ENCODE measurements at places on chromosomes 5 and 9.

DNA sequence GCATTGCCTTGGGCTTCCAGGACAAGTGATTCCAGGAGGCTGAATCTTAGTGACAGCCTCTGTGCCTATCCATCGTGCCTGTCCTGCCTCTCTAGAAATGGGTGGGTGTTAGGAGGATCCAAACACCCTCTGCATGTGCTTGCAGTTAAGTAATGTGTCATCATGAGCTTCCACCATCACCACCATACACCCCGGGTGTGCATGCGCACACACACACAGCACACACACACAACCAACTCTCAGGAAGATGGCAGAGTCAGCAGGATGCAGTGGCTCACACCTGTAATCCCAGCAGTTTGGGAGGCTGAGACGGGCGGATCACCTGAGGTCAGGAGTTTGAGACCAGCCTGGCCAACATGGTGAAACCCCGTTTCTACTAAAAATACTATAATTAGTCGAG lies 22.8 kb upstream of the CERCAM start:
- DNase-seq: no peak

GRCh38 chr9:79255651-79256260 lies 316.0 kb upstream of the TLE4 start:
- no peak for DNase-seq

DNA sequence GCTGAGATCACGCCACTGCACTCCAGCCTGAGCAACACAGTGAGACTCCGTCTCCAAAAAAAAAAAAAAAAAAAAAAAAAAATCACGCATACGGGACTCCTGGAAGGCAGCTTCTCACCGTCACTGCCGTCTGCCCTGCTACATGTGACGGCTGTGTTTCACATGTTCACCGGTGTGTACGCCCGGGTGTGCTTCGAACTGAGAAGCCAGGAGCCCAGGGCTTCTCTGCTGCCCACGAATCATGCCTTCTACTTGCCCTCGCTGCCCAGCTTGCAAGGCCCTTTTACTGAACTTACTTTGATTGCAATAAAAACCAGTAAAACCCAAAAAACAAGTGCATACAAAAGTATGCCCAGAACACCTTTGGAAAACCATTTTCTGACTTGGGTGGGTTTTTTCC lies 5.8 kb upstream of the NKD2 start:
- DNase-seq: no peak

- DNase-seq: no peak
Measured at GRCh38 chr5:68141494-68141893, 74.1 kb upstream of the PIK3R1 start.

DNA sequence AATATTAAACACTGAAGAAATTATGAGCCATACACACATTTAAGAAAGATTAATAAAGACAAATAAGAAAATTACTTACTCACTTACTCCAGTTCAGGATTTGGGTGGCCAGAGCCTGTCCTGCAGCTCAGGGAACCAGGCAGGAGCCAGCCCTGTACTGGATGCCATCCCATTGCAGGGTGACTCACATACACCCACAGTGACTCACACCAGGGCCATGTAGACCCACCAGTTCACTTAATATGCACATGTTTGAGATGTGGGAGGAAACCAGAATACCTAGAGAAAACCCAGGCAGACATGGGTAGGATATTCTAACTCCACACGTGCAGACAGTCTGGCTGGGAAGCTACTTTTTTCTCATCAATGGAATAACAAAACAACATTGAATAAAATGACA lies 49.6 kb upstream of the ADRB2 start:
- DNase-seq: no peak

- no peak for DNase-seq
Measured at GRCh38 chr5:149938791-149939358, 5.7 kb downstream of the PDE6A start.

- no peak for DNase-seq
Measured at GRCh38 chr5:91329283-91329682, 53.8 kb downstream of the ARRDC3 start.

- DNase-seq: no peak
Measured at GRCh38 chr9:2497666-2498400, 123.8 kb upstream of the VLDLR start.

- no peak for DNase-seq
Measured at GRCh38 chr5:101024299-101024698, 121.2 kb upstream of the ST8SIA4 start.

GRCh38 chr5:128749136-128749898 lies 211.3 kb upstream of the FBN2 start:
- DNase-seq: no peak

GRCh38 chr5:54403885-54404416 lies 51.5 kb upstream of the HSPB3 start:
- DNase-seq: no peak

- DNase-seq: no peak
Measured at GRCh38 chr5:1050423-1051365, 42.1 kb downstream of the NKD2 start.

DNA sequence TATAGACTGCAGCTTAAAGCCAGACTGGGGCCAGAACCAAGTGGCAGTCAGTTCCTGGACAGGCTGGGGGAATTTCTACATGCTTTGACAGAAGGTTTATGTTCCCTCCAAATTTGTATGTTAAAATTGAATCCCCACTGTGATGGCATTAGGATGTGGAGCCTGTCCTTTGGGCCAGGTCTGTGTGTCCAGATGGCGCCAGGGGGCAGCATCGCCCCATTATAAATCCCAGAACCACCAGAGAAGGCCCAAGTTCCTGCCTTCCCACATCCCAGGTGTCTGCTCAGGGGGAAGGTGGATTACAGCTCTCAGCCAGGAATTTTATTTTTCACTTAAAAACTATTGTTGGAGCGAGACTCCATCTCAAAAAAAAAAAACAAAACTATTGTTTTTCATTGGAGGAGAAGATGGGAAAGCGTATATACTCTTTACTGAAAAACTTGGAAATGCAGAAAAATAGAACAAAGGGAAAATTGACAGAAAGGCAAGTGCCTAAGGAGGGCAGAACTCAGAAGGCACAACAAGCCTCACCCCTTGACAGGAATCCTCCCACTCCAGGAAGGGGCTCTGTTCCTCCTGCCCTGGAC lies 5.0 kb downstream of the IL3 start:
- DNase-seq: no peak

GRCh38 chr5:169009123-169009522 lies 291.8 kb downstream of the SLIT3 start:
- no peak for DNase-seq

GRCh38 chr5:86124333-86124732 lies 493.4 kb upstream of the COX7C start:
- no peak for DNase-seq

GRCh38 chr5:149581931-149582768 lies 852 bp downstream of the ARHGEF37 start:
- no peak for DNase-seq
